Melanocyte of skin (primary cell): ENCODE measurements at places on chromosomes 11 and 22. TPM values are rescaled to one million over a fixed set of nuclear protein-coding genes. Genes with fewer than 3 reads are reported as not detected.

The SLC22A6 gene
- not detected in 2 replicates for total RNA-seq

The LMO1 gene
- not detected in 2 replicates for total RNA-seq

The LYVE1 gene
- total RNA-seq, result not detected in 2 replicates

The ATXN10 gene
- 48.2 and 77.8 TPM in 2 replicates for total RNA-seq

The LBHD1 gene
- 4.3 and 6.9 TPM in 2 replicates for total RNA-seq

The NXPE2 gene
- not detected in 2 replicates for total RNA-seq

The OR56A1 gene
- not detected in 2 replicates for total RNA-seq

The OR56A3 gene
- total RNA-seq, result not detected in 2 replicates

The SLC17A6 gene
- total RNA-seq, result under 0.01 TPM in 1 of 2 replicates, not detected in the other

The NXF1 gene
- 32.0 and 39.5 TPM in 2 replicates for total RNA-seq

The CCDC15 gene
- 3.3 and 3.7 TPM in 2 replicates for total RNA-seq

The SCGB1A1 gene
- total RNA-seq, result not detected in 2 replicates

The RAPSN gene
- under 0.01 TPM in 1 of 2 replicates, not detected in the other for total RNA-seq

The OR5A1 gene
- not detected in 2 replicates for total RNA-seq

The CSF2RB gene
- total RNA-seq, result not detected in 2 replicates

The RBFOX2 gene
- 76.3 and 86.1 TPM in 2 replicates for total RNA-seq

The TENM4 gene
- total RNA-seq, result 1.4 and 3.6 TPM in 2 replicates

The APOBEC3F gene
- total RNA-seq, result 4.0 and 8.0 TPM in 2 replicates

The RFPL3 gene
- total RNA-seq, result 0.46 TPM in 1 of 2 replicates, not detected in the other
